ENCODE measurements at places on chromosomes 1 and 21.

DNA sequence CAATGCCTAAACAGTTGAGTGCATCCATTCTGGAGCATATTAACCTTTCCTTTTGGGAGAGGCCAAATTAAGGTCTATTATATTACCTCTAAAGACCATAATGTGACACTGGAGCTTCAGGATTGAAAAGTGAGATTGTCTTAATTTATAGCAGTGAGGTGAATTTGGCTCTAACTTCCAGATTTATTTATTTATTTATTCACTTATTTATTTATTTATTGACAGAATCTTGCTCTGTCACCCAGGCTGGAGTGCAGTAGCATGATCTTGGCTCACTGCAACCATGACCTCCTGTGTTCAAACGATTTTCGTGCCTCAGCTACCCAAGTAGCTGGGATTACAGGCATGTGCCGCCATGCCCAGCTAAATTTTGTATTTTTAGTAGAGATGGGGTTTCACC, 19.1 kb downstream of the ZCCHC17 start:
- no peak for DNase-seq

DNA sequence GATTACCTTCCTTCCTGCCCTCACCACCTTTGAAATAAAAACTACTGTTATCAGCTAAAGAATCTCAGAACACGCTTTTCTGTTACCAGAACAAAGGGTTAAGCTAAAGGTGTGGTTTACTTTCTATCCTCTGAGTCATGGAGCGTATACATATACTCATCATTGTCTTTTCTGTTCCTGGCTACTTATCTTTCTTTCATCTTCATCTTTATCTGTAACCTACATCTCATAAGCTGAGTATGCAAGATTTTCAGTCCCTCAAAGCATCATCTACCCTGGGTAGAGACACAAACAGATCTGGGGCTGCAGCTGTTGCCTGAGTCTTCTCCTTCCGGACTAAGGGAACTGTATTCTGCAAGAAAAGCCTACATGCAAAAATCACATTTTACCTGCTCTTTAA, 75.6 kb downstream of the LMO4 start:
- DNase-seq: no peak

- DNase-seq: peak; percentile 34
Observed at GRCh38 chr1:186082235-186082937, 292.7 kb downstream of the TPR start.

GRCh38 chr1:221933814-221934213, 191.9 kb upstream of the DUSP10 start:
- DNase-seq: no peak

GRCh38 chr1:115327270-115327669, 10.8 kb downstream of the NGF start:
- no peak for DNase-seq
